HFFc6 (cell line): ENCODE measurements at places on chromosomes 5 and 9.
A peak's percentile ranks its signal among the peaks of the same experiment; 100 is the strongest.

- DNase-seq = no peak
- no peaks in the 10 kb centered on the region for H3K4me1 ChIP-seq
- H3K4me3 ChIP-seq = no peak overlapping the region
- H3K27me3 ChIP-seq = peaks cover 16% of the 10 kb centered on the region
- no peaks in the 10 kb centered on the region for H3K36me3 ChIP-seq
Measured at GRCh38 chr9:93265301-93265971, 81.5 kb downstream of the WNK2 start.

- H3K4me1 ChIP-seq = peaks cover 67% of the 10 kb centered on the region
- peak overlapping the region; percentile 100 for H3K27ac ChIP-seq
- H3K27me3 ChIP-seq = peaks cover 4% of the 10 kb centered on the region
- peak overlapping the region; percentile 98 for H3K4me3 ChIP-seq
- H3K36me3 ChIP-seq = peaks cover 35% of the 10 kb centered on the region
Measured at GRCh38 chr5:42993516-42994245, 46.4 kb downstream of the ANXA2R start.

DNA sequence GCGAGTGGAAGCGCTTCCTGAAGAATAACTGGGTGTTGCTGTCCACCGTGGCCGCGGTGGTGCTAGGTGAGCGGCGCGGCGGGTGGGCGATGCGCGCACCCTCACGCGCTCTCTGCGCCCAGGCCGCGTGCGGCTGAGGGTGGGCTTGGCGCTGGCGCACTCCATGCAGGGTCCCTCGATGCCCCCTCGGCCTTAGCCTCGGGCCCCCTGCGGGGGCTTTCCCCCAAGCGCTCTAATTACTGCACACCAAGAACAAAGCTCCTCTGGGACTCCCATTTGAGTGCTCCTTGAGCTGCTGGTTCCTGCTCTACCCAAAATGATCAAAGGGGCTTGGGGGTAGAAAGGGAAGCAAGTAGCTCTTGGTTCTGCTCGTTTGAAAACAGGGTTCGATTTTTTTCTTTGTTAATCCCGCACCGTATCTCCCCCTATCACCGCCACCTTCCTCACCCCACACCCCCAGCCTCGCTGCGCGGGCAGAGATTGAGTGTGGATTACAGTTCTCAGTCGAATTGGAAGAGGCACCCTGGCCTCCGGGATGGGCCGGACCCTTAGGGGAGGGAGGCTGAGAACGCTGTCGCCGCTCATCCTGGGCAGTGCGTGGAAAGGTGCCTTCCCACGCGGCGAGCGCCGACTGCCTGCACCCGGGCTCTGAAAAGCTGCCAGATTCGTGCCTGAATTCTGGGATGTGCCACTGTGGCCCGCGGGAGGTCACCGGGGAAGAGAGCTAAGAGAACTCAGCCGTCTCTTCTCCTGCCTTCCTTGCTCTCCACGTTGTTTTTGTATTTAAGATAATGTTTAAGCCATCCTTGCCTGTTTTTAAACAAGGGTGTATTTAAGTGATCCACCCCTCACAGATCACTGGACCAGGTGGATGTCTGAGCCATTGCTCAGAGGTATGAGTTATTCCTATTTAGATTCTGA, 697 bp downstream of the SLC1A1 start:
- no peak overlapping the region for H3K27ac ChIP-seq
- H3K4me1 ChIP-seq = peaks cover 8% of the 10 kb centered on the region; the same call in 1 of the 2 replicates
- H3K27me3 ChIP-seq = peaks cover 26% of the 10 kb centered on the region

DNA sequence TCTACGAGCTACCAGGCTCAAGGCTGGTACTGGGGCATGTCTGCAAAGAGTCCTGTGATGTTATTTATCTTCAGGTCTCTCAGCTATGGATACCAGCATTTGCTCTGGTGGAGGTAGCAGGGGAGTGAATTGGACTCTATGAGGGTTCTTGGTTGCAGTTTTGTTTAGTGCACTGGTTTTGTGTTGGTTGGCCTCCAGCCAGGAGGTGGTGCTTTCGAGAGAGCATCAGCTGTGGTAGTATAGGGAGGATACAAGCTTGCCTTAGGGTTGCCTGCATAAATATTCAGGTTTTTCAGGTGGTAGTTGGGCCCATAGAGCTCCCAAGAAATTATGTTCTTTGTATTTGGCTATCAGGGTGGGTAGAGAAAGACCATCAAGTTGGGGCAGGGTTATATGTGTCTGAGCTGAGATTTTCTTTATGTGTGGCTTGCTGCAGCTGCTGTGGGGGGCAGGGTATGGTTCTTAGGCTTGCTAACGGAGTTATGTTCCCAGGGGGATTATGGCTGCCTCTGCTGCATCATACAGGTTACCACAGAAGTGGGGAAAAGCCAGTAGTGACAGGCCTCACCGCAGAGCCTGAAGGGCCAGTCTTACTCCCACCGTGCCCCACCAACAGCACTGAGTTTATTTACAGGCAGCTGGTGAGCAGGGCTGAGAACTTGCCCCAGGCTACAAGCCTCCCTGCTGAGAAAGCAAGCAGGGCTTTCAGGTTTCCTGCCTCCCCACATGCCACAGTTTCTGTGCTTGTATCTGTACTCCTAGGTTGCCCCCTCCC, 9.7 kb upstream of the RIOK2 start:
- H3K4me1 ChIP-seq = peaks cover 6% of the 10 kb centered on the region
- no peak overlapping the region for H3K4me3 ChIP-seq
- DNase-seq = no peak
- H3K36me3 ChIP-seq = peaks cover 3% of the 10 kb centered on the region; the same call in 1 of the 2 replicates
- H3K27ac ChIP-seq = no peak overlapping the region
- no peaks in the 10 kb centered on the region; the same call in 1 of the 2 replicates for H3K27me3 ChIP-seq

DNA sequence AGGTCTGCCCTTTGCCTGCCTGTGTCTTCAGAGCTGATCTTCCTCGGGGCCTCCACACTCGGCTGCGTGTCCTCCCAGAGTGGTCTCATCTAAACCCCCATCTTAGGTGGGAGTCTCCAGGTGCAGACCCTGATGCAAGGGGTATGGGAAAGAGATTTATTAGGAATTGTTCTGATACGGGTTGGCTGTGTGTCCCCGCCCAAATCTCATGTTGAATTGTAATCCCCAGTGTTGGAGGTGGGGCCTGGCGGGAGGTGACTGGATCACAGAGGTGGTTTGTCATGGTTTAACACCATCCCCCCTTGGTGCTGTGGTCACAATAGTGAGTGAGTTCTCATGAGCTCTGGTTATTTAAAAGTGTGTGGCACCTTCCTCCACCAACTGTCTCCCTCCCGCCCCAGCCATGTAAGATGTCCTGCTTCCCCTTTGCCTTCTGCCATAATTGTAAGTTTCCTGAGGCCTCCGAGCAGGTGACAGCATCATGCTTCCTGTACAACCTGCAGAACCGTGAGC, 208.4 kb downstream of the AOPEP start:
- no peaks in the 10 kb centered on the region; the same call in none of the 2 replicates for H3K27me3 ChIP-seq
- H3K36me3 ChIP-seq = peaks cover 34% of the 10 kb centered on the region
- DNase-seq = no peak

DNA sequence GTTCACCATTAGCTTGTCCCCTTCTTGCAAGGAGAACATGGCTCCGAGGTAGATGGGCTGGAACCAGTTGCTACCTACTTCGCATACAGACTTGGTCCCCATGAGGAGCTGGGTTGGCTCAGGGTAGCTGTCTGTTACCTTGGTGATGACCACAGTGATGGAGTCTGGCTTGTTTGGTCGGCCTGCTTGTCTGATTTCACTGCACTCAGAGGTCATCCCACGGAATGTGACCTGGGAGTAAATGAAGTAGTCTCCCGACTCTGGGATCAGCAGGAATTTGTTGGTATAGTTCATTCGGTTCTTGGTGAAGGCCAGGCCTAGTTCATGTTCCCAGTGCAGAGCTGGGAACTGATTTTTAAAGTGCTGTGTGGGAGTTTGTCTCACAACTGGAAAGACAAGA, 15.3 kb downstream of the TNFSF15 start:
- H3K27ac ChIP-seq = no peak overlapping the region
- no peaks in the 10 kb centered on the region for H3K36me3 ChIP-seq
- H3K4me3 ChIP-seq = no peak overlapping the region
- DNase-seq = no peak
- H3K4me1 ChIP-seq = peaks cover 15% of the 10 kb centered on the region

GRCh38 chr9:101587332-101588043, 7.3 kb downstream of the PPP3R2 start:
- H3K36me3 ChIP-seq = no peaks in the 10 kb centered on the region
- H3K4me3 ChIP-seq = no peak overlapping the region
- DNase-seq = no peak
- H3K27me3 ChIP-seq = 0 out of 2 replicates have a peak, but pooled peaks cover 4% of the 10 kb centered on the region
- H3K27ac ChIP-seq = no peak overlapping the region
